ENCODE measurements at places on chromosomes 6 and 20. TPM values are rescaled to one million over a fixed set of nuclear protein-coding genes. Genes with fewer than 3 reads are reported as not detected.

Gene LAMA2
- 0.30 TPM for total RNA-seq

Gene HTR1E
- total RNA-seq: not detected

Gene BAG2
- total RNA-seq: 1.1 TPM

Gene ANGPT4
- total RNA-seq: not detected

Gene FRK
- 2.3 TPM for total RNA-seq

Gene FLOT1
- 26.1 TPM for total RNA-seq

Gene ACSS1
- total RNA-seq: 3.9 TPM

Measured in hair follicular keratinocyte (primary cell).